AG10803 (cell line): ENCODE measurements at places on chromosomes 4 and X.

- peak; percentile 34 for DNase-seq
Observed at GRCh38 chr4:177569434-177569833, 127.2 kb upstream of the AGA start.

DNA sequence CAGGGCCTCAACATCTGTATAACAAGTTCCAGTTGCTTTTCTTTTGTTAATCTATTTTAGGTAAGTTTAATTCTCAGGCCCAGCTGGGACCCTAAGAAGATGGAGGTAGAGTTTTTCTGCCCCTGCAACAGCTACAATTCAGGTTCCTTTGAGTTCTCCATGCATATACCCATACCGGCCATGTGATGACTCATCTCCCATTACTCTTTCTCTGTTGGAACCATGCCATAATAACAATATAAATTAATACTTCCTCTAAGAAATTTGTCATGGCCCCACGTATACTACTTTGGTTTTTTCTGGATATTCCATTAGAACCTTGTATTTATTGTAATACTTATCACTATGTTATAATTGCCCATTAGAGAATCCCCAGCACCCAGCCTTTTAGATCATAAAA is 1.3 kb upstream of the INTU start:
- no peak for DNase-seq

GRCh38 chr4:119227690-119228089 is 15.2 kb downstream of the USP53 start:
- DNase-seq = peak; percentile 18

GRCh38 chr4:11415409-11416070 is 13.2 kb downstream of the HS3ST1 start:
- no peak for DNase-seq

GRCh38 chr4:3476341-3476747 is 13.2 kb downstream of the DOK7 start:
- DNase-seq = no peak

- no peak for DNase-seq
Observed at GRCh38 chrX:20135944-20136343, 5.7 kb downstream of the EIF1AX start.

GRCh38 chr4:86947501-86948120 is 12.8 kb downstream of the AFF1 start:
- DNase-seq = no peak

- no peak for DNase-seq
Observed at GRCh38 chr4:112421911-112422310, 94.1 kb downstream of the NEUROG2 start.

DNA sequence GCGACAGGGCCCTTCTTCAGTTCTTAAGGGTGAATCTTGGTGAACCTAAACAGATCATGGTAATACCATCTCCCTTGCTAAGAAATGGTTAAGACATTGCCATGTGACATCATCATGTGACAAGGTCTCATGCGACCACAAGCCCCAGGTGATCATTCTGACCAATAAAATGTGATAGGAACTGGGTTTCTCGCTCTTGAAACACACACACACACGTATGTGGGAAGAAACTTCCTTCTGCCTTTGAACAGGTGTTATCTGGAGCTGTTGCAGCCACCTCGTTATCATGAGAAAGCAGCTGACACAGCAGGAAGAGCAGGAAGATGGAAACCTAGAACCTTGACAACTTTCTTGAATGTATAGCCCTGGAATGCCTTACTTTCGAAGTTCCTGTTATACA is 10.2 kb downstream of the SOD3 start:
- DNase-seq = no peak

DNA sequence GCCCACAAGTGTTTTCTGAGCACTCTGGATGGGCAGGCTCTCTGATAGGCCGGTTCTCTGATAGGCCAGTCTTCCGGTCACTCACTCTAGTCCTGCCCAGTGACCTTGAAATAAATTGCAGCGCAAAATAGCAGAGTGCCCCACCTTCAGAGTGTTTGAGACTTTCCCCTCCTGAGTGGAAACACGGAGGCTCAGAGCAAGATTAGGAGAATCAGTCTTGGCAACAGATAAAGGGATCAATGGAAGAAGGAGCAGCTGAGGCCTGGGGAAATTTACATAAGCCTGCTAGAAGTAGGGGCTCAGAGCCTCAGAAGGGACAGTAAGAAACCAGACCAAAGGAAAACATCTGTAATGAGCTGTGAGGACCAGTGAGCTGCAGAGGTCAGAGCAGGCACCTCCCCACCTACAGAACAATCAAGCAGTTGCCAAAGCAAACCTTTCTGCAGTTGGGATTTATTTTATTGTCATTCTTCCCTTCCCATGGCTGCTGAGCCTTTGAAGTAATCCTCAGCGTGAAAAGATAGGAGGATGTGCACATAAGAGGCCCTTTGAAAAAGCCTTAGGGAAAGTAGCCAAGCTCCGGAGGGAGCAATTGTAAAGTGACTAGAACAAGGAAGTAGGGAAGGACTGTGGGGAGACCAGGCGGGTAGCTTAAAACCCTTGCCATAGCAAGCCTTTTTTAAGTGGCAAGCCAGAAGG is 89.1 kb upstream of the TSPAN5 start:
- DNase-seq = no peak

GRCh38 chr4:138999666-139000065 is 15.9 kb upstream of the NOCT start:
- DNase-seq = no peak

DNA sequence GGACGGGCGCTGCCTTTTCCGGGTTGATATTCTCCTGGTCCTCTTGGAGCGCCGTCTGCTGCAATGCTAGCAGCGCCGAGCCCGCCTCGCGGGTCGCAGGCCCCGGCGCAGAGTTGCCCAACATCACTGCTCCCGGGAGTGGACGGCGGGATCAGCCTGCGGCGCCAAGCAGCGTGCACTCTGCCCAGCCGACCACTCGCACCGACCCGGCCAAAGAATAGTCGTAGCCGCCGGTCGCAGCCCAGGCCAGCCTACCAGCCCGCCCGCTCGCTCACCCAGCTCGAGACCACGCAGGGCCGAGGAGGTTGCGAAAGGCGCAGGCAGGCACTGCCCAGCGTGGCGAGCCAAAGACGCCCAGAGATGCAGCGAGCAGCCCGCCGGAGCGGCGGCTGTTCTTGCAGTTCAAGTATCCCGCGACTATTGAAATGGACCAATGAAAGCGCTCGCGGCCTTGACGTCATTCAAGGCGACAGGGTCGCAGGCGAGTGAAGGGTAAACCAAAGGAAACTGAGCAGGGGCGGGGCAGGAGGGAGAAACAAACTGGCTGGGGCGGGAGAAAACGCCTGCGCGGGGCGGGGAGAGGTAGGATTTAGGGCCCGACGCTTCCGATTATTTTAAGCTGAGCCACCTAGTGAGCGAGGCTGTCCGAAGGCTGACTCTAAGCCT is at the start of gene CCNA2:
TSS of gene CCNA2 (minus strand) at position 379 of the 666 bp plus-strand sequence. CDS start at position 124, 255 bp downstream.
- DNase-seq = peak; percentile 96

DNA sequence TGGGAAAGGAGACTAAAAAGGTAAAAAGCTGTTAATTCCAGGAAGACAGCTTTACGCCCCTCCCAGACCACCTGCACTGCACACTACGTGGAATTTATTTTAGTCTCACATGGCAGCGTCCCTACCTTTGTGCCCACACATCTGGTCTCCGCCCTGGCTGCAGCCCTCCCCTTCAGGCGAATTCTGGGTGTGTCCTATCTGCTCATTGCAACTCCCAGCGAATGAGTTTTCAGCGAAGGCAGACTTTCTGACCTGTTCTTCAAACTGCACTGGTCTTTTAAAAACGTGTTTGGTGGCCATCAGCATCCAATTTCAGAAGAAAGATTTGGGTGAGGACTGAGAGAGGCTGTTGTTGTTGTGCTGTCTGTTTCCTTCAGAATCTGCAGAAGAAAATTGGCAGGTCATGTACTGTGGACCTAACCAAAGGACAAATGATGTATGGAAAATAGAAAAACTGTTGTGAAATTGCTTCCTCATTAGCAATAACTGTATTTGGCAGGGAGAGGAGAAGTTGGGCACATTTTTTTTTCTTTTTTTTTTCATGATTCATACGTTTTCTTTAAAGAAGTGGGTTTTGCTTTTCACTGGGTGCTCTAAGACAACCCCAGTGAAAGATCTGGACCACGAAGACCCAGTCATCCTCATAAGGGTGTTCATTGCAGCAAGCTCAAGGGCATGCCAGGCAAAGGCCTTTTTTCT is 4.2 kb downstream of the TLR8 start:
- no peak for DNase-seq

DNA sequence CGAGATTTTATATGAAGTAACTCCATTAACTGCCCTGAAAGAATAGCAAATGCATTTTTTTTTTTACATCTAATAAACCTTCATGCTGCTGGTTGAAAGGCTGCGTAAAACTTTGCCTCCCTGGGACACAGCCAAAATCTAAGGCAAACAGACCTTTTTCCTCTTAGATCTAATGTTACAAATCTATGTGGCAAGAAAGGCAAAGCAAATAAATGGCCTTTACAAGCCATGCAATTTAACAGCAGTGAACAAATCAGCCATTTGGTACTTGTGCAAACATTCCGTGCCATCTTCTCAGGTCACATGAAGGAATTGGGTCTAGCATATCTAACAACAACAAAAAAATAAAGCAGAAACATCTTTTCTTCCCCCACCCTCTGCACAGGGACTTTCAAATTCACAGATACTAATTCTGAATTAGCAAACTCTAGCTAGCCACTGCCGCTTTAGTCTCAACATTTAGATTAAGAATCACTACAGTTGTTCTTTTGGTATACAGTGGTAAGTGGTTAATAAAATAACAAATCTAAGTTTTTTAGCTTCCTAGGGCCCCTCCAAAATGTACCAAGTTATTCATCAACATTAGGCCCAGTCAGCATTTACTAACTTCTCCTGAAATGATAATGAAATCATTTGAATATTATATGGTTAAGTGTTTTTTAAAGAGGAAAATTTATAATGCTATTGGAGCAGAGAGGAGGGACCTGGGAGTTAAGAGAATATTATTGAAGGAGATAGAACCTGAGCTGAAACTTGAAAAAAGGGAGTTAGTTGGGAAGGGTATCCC is 593.8 kb downstream of the SMARCA1 start:
- DNase-seq = no peak

- no peak for DNase-seq
Observed at GRCh38 chr4:13990596-13991589, 363.4 kb upstream of the BOD1L1 start.

GRCh38 chr4:2962614-2963174 is 512 bp downstream of the NOP14 start:
- DNase-seq = peak; percentile 43

GRCh38 chr4:88964450-88964849 is 92.5 kb downstream of the FAM13A start:
- peak; percentile 25 for DNase-seq

DNA sequence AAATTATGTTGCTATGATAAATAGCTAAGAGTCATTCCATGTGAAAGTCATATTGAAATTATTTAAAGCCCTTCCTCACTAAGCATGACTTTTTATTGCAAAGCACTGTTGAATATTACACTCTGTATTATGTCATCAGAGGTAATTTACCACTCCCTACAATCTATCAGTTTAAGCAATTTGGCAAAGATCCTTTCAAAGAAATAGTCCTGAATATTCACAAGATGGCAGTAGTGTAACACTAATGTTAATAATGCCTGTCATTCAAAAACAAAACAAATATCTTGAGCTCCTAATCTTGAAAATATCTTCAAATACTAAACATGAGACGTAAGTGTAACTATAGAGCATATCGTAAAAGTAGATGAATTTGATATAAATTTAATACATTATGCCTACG is 208.6 kb upstream of the TECRL start:
- no peak for DNase-seq

DNA sequence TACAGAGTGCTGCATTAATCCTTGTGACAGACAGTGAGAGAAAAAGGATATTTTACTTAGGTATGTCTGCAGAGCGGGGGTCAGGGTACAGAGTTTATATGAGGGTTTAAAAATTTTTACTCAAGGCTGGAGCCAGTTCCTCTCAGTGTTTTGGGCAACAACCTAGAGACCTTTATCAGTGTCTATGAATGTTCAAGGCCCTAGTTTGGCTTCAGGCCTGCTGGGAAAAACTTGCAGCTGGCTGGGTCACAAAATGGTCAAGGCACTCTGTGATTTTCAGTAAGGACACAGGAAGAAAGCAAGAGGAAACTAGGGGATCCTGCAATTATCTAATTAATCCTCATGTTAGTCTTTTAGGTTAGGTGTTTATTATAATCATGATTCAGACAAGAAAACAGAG is 10.8 kb upstream of the C4orf54 start:
- DNase-seq = no peak

DNA sequence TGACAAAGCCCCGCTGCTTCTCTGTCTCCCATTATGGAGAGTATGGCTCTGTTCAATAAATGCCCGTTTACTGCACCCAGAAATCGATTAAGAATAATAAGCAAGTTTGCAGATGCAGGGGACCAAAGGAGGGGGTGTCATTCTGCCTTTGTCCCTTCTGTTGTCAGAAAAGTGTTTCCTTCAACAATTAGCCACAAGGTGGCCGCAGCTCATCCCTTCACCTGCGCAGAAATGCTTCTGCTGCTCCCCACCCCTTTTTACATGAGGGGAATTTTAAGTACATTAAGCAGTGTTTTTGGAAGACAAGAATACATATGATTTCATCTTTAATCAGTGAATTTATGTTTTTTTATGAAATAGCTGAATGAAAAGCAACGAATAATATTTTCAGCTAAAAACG is 175.6 kb upstream of the ARX start:
- DNase-seq = no peak

- DNase-seq = no peak
Observed at GRCh38 chr4:77040854-77041725, 34.7 kb downstream of the CCNI start.

GRCh38 chr4:128604204-128604603 is 205.3 kb upstream of the JADE1 start:
- DNase-seq = no peak

DNA sequence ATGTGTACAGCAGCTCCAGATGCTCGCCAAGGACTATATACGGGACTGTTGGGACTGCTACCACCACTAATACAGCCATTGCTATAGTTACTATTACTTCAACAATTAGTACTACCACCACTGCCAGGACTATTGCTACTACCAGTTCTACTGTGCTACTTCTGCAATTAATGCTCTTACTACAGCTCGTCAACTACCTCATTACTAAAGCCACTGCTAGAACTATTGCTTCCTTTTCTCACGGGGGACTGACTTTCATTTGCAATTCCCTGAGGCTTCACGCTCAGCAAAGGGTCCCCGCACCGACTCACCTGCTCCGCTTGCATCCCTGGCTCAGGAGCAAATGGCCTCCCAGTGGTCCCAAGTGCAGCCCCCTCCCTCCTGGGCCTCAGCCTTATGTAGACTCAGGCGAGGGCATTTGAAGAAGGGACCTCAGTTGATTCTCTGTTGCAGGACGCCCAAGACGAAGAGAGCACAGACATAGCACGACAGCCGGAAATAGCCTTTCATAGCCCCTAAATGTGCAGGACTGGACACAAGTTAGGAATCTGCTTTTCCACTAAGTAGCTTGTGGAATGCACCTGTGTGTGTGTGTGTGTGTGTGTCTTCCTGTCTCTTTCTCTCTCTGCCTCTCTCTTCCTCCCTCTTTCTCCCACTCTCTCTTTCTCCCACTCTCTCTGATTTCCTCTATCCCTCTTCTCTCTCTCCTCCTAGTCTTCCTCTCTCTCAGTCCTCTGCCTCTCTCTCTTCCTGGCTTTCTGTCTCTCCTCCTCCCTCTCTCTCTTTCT is 294.8 kb downstream of the ASMT start:
- DNase-seq = peak; percentile 20

- DNase-seq = no peak
Observed at GRCh38 chrX:39301036-39301435, 499.8 kb downstream of the MID1IP1 start.

- DNase-seq = no peak
Observed at GRCh38 chrX:110374559-110374958, 15.9 kb downstream of the RTL9 start.
